ENCODE measurements at places on chromosomes 11 and 22.
A peak's percentile ranks its signal among the peaks of the same experiment; 100 is the strongest.

DNA sequence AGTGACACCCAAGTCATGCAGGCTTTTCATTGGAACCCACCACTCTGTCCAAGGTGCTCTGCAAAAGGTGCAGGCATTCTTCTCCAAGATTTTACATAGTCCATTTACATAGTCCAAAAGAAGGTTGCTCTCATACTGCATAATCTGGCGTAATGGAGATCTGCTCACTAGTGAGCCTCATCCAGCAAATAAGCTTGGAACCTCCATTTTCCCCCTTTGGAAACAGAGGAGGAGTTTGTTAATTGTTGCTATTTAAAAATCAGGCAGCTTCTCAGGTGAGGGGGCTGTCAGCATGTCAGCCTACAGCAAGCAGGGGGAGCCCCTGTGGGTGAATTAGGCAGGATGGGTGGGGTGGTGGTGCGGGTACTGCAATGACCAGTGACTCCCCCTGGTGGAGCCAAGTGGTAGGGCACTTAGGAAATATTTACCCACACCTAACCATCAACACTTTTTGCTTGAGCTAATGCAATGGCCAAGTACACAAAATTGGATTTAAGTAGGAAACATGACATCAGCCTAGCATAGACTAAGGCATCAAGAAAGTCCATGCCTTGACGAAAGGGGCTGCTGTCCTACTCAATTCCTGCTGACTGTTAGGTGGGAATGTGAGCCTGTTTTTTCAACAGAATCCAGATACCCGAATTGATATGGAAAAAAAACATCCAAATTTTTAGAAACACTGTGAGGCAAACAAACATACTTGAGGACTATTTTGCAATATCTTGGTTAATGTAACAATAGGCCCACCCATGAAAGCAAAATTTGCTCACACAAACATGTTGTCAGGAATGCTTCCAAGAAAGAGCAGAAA lies 64.5 kb downstream of the AMBRA1 start:
- peak; percentile 58 for DNase-seq

DNA sequence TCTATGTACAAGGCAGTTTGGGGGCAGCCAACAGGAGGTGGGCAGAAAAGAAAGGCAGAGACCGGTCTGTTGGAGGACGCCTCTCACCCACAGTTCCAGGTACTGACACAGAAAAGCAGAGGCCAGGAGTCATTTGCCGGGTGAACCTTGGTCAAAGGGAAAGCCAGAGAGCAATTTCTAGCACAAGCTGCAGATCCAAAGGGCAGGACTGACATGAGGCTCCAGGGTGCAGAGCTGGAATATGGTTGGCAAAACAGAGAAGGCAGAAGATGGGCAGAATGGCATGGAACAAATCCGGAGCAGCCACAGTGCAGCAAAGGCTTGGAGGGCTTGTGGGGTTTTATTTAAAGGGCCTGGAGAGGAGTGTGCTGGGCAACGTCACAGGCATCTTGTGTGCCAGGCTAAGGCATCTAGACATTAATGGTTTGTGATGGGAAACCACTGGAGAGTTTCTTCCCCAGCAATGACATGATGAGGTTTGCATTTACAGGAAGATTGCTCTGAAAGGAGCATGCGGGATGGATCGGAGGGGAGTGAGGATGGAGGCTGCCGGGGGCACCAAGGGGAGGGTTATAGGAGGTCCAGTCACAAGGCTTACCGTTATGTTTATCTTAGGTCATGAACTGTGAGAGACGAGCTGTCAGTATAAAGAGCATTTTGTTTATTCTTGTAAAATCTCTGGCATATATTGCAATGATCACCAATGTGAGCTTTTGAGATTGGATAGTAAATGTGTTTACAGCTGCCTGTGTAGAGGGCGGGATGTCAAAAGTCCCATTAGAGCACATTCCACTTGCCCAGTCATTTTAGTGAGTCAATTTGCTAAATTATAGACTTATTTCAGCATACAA lies 5.7 kb upstream of the MMP20 start:
- DNase-seq, result no peak

DNA sequence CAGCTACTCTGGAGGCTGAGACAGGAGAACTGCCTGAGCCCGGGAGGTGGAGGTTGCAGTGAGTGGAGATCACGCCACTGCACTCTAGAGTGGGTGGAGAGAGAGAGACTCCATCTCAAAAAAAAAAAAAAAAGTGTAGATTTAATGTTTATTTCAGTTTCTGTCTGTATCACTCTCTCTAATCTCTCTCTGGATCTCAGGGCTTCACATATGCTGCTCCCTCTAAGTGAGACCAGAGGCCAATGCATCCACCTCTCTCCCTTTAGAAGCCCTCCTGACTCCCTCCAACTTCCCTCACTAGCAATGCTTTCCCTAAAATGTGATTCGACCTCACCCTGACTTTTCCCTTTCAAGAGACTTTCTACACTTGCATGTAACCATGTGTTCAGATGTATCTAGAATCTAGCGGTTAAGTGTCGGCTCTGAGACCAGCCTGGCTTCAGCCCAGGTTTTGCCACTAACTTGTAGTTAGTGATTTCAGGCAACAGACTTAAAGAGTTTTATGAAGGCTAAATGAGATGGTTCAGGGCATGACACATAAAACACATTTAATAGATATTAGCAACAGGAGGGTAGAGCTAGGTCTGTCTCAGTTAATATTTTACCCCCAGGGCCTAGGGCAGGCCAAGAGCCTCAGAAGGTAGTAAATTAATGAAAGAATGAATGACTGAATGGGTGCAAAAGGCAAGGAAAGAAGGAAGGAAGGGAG lies 364.3 kb downstream of the LARGE1 start:
- no peak for DNase-seq

DNA sequence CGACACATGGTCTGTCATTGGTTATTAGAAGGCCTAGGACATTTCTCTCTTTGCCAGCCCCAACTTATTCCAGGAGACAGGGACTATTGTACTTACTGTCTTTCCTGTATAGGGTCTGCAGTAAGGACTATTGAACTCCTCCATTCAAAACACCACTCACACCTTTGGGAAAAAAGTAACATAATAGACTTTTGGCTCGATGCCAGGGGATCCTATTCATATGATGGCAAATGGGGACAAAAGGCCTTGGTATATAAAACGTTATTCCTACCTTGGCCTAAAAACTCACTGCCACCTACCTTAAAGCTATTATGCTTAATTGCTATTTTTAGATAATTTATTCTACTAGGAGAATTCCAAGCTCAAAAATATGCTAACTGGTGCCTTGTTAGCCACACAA lies 6.3 kb upstream of the NDUFC2 start:
- no peak for DNase-seq

GRCh38 chr22:24518228-24518627 lies 23.1 kb downstream of the UPB1 start:
- DNase-seq, result no peak

GRCh38 chr22:22366537-22366936 lies 122.0 kb downstream of the VPREB1 start:
- no peak for DNase-seq

- peak; percentile 42 for DNase-seq
Observed at GRCh38 chr11:73625696-73626318, 20.6 kb upstream of the PLEKHB1 start.

GRCh38 chr11:65899356-65900124 lies 648 bp downstream of the FOSL1 start:
- peak; percentile 37 for DNase-seq

DNA sequence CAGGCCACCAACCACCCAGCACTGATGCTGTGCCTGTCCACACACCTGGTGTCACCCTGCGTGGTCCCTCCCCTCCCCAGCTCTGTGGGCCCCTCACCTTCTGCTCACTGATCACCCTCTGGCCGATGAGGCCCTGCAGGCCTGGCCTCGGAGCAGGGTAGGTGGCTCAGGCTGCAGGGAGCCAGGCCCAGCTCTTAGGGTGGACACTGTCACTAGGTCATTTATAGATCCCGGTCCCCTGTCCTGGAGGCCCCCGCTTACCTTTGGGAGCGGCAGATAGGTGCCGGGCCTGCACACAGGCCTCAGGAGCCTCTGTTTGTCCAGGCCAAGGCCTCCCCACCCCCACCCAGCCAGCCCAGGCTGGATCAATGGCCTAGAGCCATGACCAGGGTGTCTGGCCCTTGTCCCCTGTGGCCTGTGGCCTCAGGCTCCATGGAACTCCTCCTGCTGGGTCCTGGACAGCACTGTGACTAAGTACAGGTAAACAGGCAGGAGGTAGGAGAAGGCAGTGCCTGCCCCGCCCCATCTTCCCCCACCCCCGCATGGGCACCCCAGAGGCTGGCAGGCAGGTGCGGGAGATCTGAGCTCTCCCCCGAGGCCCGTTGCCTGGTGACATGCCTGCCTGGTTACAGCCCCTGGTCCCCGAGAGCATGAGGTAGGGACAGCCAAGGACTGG lies at the start of gene TMPRSS6:
TSS of gene TMPRSS6 (minus strand) at position 472 of the 676 bp plus-strand sequence. CDS start 6,296 bp downstream, outside the sequence.
- DNase-seq, result no peak

DNA sequence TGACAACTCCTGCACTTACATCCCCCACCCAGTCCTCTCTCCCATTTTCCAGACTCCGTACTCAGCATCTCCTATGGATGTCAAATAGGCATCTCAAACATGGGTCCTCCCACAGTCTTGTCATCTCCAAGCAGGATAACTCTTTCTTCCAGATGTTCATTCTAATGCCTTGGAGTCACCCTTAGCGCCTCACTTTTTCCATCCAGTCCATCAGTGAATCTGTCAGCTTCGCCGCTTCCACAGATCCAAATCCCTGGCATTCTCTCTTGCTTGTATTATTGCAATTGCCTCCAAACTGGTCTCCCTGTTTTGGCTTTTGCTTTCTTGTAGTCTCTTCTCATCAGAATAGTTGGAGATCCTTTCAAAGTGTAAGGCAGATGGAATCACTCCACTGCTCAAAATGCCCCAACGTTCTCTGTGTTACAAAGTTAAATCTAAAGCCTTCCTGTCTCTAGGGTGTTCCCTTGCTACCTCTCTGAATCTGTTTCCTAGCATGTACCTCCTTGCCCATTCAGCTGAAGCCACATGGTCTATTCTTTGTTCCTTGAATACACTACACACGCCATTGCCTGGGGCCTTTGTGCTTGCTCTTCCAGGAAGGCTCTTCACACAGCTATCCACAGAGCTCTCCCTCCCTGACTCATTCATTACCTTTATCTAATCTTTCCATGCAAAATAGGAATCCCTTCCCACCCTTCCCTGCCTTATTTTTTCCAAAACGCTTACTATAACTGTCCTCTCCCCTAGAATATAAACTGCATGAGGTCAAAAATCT lies 64.8 kb downstream of the UBASH3B start:
- DNase-seq, result no peak

GRCh38 chr22:25090225-25090890 lies 109.3 kb upstream of the CRYBB3 start:
- no peak for DNase-seq

GRCh38 chr22:40200795-40201530 lies 23.2 kb downstream of the TNRC6B start:
- no peak for DNase-seq

GRCh38 chr11:14425621-14426020 lies 66.6 kb upstream of the RRAS2 start:
- no peak for DNase-seq

GRCh38 chr11:124534051-124534450 lies 9.4 kb downstream of the OR8B12 start:
- DNase-seq, result no peak

- no peak for DNase-seq
Observed at GRCh38 chr11:111421251-111421650, 42.2 kb upstream of the POU2AF1 start.

DNA sequence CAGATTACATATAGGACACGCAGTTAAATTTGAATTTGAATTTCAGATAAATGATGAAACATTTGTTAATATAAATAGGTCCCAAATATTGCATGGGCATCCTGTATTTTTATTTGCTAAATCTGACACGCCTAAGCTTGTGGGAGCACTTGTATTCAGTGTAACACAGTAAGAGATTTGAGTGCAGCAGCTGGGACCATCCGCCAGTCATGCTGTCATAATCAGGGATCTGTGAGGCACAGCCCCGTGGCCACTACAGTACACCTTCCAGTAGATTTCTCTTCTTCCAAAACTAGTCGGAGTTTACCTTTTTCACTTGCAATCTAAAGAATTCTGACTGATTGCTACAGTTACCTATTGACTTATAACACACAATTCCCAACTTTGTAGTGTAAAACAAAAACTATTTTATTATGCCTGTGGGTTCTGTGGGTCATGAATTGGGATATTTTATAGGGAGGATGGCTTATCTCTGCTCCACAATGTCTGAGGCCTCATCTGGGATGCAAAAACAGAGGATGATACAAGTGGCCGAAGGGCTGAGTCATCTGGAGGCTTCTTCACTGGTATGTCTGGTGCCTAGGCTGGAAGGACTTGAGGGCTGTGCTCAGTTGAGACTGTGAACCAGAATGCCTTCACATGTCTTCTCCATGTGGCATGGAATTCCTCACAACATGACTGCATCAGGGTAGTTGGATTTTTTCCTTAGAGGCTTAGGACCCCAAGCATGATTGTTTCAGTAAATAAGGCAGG lies 74.1 kb downstream of the PRSS23 start:
- DNase-seq, result no peak

DNA sequence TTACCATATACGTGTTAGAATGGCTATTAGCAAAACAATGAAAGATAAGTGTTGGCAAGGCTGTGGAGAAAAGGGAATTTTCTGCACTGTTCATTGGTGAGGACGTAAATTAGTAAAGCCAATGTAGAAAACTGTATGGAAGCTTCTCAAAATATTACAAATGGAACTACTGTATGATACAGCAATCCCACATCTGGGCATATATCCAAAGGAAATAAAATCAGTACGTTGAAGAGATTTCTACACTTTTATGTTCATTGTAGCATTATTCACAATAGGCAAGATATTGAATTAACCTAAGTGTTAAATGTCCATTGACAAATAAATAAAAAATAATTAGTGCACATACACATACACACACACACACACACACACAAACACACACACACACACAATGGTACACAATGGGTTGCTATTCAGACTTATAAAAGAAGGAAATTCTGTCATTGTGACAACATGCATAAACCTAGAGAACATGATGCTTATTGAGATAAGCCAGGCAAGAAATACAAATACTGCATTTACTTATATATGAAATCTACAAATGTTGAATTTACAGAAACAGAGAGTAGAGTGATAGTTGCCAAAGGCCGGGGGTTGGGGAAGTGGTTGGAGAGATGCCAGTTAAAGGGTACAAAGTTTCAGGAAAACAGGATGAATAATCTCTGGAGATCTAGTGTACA lies 565.8 kb upstream of the LRRC4C start:
- DNase-seq, result no peak

DNA sequence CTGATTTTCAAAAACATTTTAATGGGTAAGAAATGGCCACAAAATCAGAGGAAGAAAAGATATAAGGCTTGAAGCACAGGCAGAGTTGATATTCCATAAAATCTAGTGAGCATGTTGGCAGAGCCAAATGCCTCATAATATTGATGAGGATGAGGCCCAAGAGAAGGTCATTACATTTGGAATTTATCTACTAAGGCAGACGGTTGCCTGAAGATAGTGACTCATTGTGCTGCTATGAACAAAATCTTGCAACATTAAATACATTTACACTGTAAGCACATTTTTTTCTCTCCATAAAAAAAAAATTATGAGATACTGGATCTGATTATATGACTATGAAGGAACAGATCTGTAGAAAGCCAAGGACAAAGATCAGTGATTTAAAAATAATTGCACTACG lies 881.4 kb upstream of the CHORDC1 start:
- no peak for DNase-seq

GRCh38 chr11:36500315-36500721 lies 9.8 kb downstream of the TRAF6 start:
- DNase-seq, result no peak

GRCh38 chr11:8947230-8947943 lies 4.6 kb upstream of the ASCL3 start:
- no peak for DNase-seq

- no peak for DNase-seq
Observed at GRCh38 chr22:35900483-35901168, 128.0 kb downstream of the RBFOX2 start.

GRCh38 chr11:68812526-68812925 lies 29.2 kb downstream of the CPT1A start:
- no peak for DNase-seq
